ENCODE measurements at places on chromosomes 5 and 9.
A peak's percentile ranks its signal among the peaks of the same experiment; 100 is the strongest.

GRCh38 chr9:105344283-105344682 lies 99.8 kb downstream of the SLC44A1 start:
- no peak for DNase-seq

DNA sequence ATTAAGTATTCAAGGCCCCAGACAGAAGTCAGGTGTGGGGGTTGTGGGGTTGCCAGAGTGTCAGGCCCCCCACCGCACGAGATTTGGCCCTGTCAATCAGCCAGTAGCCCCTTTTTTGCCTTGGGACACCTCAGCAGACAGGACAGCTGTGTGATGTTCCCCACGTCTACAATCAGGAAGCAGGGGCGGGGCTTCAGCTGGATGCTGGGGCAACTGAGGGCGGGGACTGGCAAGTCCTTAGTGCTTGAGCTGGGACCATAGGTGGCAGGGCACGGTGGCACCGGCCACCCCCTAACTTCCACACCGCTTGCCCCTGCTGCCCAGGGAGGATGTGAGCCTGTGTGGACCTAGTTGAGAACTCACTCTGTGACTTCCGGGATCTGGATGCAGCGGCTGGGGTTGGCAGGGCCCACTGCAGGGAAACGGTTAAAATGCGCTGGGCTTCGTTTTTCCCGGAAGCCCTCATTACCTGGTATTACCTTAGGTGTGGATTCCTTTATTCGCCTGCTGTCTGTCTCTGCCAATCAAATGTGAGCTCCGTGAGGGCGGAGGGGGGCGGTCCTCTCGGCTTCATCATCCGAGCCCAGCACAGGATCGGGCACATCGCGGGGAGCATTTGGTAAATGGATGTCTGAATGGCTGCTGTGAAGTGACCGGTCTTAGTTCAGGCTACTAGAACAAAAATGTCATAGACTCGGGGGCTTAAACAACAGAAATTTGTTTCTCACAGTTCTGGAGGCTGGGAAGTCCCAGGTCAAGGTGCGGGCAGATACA lies 7.5 kb upstream of the GTF3C5 start:
- DNase-seq: no peak

DNA sequence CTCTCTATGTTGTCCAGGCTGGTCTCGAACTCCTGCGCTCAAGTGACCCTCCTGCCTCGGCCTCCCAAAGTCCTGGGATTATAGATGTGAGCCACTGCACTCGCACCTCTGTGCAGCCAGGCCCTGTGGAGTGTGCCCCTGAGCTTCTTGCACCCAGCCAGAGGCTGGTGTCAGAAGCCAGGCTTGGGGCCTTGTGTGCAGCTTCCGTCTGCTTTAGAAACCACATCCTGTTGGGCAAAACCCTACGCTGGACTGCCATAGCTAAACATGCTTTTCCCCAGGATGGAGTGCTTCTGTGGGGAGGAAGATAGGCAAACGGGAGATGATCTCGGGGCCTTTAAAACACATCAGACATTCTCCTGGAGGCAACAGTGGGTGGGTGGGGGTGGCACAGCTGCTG lies 40.1 kb downstream of the PRRT1B start:
- no peak for DNase-seq

DNA sequence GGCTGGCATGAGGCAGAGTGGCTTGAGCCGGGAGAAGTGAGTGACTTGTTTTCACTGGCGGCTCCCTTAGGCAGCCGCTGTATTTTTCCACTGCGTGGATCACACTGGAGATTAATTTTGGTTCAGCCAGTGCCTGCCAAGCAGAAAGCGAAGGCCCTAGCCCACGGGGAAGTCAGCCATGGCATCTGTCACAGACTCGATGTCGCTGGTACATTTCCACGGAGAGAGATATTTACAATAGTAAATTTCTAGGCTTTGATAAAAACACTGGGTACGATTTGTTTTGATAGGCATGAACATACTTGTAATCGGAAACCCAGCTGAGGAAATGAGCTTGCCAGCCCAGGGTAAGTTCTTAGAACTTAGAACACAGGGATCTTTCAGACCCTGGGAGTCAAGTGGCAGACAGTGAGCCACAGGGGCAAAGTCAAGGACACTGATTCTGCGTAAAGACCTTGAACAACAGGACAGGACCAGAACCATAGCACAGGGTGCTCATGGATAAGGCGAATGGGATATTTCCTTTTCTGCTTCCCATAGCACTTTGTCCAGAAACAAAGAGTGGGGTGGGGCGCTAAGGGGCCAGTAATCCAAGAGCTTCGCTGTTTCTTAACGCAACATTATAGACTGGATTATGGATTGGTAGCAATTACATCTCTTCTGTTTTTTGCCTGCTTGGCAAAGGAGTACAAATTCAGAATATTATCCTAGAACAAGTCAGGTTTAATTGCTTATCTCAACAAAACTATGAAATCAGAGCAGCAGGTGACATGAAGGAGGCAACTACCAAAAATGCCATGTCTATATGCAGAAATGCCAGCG lies 4.5 kb downstream of the DUSP1 start:
- peak; percentile 78 for DNase-seq

- DNase-seq: peak; percentile 72
These were observed 1.3 kb downstream of the TNFSF15 start for GRCh38 chr9:114804505-114804904.

GRCh38 chr9:23587903-23588302 lies 238.1 kb downstream of the ELAVL2 start:
- no peak for DNase-seq

- DNase-seq: no peak
These were observed 72.3 kb upstream of the PRLR start for GRCh38 chr5:35302544-35302943.

GRCh38 chr5:169627551-169627950 lies 9.5 kb upstream of the DOCK2 start:
- DNase-seq: no peak

- no peak for DNase-seq
These were observed 68.3 kb downstream of the TBCA start for GRCh38 chr5:77707791-77708190.

DNA sequence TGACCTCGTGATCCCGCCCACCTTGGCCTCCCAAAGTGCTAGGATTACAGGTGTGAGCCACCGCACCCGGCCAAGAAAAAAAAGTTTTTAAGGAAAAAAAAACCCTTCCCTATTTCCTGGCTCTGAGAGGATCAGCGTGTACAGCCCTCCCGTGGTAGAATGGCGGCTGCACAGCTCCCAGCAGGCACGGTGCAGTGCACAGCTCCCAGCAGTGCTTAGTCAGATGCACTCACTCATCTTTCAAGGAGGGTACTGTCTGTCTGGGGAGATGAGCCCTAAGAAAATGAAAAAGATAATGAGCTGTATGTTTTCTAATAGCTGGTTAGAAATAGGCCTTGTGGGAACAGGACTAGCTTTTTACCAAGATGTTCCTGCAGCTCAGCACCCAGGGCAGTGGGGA lies 36.7 kb upstream of the SLC2A8 start:
- DNase-seq: no peak

DNA sequence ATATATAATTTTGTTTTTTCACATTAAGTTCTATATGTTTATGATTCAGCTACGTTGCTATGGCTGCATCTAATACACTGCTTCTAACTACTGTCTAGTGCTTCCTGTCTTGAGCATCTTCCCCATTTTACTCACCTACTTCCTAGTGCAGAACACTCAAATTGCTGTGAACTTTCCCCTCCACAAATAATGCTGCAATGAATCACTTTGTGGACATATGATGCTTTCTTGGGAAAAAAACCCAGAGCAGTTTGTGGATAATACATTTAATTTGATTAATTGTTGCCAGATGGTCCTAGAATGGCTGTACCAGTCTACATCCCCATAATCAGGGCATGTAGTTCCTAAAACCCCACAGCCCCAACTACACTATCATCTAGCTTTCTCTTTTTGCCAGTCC lies 18.5 kb downstream of the CD180 start:
- DNase-seq: no peak

DNA sequence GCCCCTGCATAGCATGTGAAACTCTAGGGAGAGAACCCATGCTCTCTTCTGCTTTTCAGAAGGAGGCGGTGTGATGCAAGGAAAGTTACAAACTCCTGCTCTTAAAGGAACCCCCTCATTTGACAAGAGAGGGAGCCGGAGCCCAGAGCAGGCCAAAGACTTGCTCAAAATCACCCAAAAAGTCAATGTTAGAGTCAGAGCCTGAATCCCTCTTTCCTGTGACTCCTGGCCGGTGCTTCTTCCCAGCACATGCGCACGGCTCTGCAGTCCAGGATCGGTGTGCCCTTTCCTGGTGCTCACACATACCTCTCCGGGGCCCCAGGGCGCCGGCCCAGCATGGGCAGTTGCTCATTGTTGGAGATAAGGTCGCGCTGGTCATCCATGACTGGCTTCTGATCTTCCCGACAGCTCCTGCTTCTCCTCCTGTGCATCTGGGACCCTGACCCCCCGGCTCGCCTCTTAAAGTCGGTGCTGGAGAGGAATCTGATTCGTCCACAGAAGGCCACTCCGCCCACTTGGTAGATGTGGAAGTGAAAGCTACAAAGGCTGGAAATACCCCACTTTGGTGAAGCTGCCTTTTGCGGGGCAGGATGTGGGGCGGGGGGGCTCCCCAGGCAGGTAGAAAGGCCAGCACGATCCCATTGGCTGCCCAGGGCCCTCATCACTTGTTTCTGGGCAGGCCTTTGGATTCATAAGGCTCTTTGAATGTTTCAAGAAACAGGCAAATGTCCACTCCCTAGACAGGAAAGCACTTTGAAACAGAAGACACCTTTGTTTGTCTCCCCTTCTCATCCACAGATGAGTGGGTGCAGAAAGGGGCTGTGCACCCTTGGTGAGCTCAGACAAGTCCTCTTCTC lies at the start of gene CD74:
CD74 (minus strand) TSS at position 592 of the 857 bp plus-strand sequence; CDS start at position 431, 161 bp downstream.
- no peak for DNase-seq

GRCh38 chr9:4095484-4095883 lies 204.4 kb downstream of the GLIS3 start:
- no peak for DNase-seq

GRCh38 chr9:89323390-89323789 lies 5.1 kb downstream of the SECISBP2 start:
- DNase-seq: no peak

GRCh38 chr5:41537581-41537980 lies 27.2 kb upstream of the PLCXD3 start:
- no peak for DNase-seq

- DNase-seq: no peak
These were observed 4.5 kb downstream of the GPSM1 start for GRCh38 chr9:136331556-136332481.

DNA sequence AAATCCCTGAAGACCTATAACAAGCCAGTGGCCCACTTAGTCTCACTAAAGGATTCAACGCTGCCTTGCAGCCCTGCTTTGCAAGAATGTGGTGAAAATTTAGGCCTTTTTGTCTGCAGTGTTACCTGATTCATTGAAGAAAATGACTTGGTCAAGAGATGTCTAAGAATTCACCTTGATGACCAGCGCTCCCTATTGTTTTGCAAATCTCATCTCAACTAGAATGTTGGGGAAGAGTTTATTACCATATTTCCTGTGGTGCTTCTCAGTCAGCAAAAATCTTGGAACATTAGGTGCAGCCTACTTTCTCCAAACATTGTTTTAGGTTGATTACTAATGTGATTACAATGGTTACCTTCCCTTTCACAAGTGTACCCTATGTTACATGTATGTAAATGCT lies 53.5 kb downstream of the PLK2 start:
- DNase-seq: no peak

DNA sequence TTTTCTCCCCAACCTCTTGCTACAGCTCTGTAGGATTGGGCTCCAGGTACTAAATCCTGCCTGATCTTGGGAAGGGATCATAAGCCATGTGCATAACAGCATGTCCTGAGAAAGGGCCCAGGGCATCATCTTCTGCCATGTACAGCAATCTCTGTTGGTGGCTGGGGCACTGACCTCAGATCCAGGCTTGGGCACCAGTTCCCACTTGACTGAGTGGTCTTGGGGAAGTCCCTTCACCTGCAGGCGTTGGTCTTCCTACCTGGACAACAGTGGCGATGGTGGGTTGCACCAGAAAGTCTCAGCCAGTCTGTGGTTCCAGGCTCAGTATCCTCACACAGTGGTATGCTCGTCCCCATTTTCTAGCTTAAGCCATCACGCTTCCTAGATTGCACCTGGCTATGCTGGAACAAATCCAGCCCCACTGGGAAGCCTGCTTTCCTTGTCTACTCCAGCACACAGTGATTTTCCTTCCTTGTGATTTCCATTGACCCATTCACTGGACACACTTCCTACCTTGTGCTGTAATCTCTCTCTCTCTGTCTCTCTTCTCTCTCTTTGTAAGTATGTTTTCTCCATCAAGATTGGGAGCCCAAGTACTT lies 121.7 kb upstream of the PITX1 start:
- no peak for DNase-seq

DNA sequence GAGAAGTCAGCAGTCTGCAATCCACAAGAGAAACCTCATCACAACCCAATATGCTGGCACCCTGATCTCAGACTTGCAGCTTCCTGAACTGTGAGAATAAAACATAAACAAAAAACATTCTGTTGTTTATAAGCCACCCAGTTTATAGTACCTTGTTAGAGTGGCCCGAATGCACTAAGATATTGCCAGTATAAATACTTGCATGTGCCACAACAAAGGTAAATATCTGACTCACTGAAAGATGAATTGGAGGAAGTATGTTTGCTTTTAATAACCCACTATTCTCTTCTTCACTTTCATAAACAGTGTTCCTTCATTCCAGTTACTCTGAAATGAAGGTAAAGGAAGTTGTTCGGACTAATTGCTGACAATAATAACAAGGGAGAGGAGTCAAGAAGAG lies 1163.4 kb upstream of the CDH6 start:
- no peak for DNase-seq

DNA sequence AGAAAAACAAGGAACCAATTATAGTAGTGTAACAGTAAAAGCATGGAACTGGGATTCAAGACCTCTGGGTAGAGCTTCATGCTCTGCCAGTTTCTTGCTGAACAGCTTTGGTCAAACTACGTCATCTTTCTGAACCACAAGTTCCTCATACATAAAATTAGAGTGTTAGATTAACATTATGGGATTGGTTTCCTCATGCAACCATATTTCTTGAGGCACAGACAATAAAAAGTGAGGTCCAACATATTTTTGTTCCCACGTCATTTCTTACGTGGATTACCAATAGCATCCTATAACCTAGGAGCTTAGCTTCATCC lies 354.8 kb downstream of the TMEM232 start:
- DNase-seq: no peak

GRCh38 chr9:109560470-109561132 lies 62.5 kb upstream of the PTPN3 start:
- DNase-seq: no peak

GRCh38 chr5:107979900-107980299 lies 309.2 kb upstream of the EFNA5 start:
- no peak for DNase-seq
